ENCODE measurements at places on chromosomes 11 and 22.

DNA sequence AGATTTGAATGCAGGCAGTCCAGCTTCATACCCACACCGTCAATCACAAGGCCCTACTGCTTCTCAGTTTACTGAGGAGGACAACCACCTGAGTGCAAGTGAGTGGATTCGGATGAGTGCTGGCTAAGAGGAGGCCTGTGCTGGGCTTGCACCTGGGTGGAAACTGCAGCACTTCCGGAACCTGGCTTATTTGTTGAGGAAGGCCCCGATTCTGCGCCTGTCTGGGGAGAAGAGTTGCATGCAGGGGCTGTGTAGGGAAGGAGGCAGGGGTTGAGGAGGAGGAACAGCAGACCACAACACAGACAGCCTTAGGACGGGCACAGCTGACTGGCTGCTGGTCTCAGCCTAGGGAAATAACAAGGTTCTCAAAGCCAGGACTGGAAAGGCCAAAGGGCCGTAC is 20.8 kb downstream of the ABTB2 start:
- DNase-seq, result no peak

DNA sequence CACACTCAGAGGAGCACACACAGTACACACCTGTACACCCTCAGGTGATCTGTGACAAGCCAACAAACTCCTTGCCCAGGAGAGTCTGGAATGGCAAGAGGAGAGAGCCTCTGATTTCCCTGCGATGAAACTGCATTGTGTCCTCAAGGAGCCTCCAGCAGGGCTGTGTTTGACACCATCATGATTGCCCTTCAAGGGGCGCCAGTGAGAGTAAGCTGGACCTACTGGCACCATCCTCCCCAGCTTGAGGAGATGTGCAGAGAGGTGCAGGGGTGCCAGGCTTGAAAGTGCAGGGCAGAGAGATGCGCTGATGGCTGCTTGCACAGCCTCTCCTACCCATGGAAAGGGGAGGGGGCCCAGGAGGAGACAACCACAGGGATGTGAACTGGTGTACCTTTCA is 188.8 kb upstream of the CADM1 start:
- no peak for DNase-seq

DNA sequence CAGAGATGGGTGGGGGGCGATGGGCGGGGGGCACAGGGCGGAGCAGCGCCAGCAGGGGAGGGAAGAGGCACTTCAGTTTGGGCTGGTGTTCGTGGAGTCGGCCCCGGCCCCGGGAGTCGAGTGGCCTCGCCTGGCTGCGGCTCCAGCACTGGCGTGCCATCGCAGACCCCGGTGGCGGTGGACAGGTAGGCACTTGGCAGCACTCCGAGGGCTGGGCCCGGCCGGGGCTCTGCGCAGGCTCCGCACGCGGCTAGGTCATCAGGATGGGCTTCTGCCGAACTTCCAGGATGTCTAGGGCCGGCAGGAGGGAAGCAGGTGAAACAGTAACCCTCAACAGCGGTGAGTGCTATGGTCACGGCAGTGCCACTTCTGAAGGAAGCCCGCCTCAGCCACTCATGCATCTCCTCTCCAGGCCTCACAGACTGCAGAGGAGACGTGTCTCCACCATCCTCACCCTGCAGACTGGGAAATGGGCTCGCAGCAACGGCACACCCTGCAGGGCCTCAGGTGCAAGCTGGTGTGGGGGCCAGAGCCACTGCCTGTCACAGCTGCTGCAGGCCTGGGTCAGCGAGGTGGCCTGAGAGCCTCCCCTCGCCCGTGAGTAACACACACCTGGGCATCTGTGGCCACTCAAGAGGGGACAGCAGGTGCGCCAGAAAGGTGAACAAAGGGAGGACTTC is 33.3 kb downstream of the NUP50 start:
- DNase-seq, result no peak

- no peak for DNase-seq
Measured at GRCh38 chr22:49823289-49824045, 4.2 kb downstream of the BRD1 start.

DNA sequence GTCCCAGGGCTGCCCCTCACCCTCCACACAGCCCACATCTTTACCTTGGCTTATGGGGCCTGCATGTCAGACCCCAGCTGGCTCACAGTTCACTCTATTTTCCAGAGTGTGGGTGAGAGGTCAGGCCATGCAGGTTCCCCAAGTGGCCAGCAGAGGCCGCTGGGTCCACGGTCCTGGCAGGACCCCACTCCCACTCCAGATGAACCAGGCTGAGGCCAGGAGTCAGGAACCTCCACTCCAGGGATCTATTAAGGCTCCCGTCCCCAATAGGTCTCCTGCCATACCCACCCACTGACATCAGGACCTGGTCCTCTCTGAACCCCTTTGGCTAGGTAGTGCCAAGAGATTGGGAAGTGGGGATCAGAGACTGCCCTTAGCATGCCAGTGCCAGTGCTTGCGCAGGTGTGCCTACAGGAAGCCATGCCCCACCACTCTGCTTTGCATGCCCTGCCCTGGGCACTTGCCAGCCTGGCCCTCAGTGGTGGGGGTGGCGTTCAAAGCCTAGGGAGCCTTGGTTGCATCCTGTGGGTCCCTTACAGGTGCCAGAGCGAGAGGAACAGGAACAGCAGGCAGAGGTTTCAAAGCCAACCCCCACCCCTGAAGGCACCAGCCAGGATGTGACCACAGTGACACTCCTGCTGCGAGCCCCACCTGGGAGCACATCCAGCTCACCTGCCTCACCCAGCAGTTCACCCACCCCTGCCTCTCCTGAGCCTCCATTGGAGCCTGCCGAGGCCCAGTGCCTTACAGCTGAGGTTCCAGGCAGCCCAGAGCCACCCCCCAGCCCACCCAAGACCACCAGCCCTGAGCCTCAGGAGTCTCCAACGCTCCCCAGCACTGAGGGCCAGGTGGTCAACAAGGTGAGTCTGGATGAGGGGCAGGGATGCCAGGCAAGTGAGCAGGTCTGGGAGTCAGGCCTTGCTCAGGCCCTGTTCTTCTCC is 8.3 kb downstream of the SMTN start:
- DNase-seq, result no peak

DNA sequence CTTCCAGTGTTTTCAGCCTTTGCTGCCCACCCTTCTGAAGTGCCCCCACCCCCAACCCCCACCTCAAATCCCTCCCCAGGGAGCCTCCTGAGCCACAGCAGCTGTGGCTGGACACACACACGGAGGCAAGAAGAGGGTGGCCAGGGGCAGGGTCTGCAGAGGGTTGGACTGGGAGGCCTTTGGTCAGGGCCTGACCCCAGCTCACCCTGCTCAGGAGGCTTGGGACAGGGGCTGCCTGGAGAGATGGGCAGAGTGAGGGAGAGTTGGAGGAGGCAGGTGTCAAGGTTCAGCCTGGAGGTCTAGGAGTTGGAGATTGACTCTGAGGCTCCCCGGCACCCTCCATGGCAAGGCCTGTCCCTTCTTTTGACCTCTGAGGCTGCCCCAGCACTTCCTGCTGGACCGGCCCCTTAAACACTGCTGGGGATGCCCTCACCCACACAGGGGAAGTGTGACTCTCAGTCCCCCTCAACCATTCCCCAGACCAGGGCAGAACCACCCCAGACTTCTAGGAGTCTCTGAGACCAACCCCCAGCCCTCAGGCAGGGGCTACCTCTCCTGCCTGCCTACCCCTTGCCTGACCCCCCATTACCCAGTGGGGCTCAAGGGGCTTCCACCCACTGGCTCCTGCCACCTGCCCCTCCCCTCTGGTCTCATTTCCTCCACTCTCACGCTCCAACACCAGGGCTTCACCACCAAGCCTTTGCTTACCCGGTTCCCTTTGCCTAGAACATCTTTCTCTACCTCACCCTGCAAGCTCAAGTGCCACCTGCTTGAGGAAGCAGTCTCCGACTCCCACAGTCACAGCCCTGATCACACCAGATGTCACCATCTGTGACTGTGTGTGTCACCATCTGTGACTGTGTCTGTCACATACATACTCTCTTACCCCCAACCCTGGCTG is 8.6 kb downstream of the ARAP1 start:
- no peak for DNase-seq

DNA sequence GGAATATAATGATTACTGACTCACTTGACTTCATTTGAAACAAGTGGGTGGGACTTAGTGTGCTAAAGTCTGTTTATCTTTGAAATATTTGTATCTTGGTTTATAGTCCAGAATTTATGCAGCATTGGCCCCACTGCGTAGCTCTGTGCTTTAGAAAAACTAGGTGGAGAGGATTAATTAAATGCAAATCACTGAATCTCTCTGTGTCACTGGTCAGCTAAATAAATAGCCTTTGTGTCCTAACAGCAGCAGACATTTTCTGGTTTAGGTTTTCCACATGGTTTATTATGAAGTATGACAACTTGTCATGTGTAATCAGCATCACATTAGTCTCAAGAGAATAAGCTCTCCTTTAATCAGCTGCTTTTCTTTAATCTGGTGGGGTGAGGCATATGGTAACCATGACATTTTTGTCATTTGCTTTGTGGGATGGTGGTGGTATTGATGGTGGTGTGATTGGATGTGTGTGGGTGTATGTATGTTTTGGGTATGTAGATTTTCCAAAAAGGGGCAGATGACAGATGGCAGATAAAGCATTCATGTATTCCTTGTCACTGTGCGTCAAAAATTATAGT is 33.9 kb downstream of the BCL2L13 start:
- DNase-seq, result peak; percentile 8

DNA sequence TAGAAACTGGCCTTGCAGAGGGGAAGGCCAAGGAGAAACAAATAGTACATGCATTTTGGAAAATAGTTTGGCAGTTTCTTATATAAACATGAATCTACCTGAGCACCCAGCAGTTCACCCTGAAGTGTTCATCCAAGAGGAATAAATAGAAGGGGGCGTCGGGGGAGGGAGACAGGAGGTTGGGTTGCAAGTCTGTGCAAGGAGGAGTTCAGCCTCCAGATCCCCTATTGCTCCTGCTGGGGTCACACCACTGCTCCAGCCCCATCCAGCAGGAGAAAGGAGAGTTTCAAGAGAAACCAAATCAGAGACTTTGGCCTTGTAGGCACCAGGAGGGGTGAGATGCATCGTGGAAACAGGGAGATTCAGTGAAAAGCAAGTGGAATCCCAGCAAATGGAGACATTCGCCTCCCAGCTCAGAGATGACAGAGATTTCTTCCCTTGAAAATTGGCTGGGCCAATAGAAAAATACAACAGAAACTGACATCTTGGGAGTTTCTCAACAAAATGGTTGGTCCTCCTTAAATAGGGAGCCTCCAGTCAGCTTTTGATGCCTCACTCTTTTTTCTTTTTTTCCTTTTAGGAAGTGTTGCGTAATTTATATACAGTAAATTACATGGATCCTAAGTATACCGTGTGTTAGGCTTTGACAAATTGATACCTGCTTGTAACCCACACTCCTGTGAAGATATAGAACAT is 34.1 kb downstream of the OTOG start:
- DNase-seq, result no peak

- no peak for DNase-seq
Measured at GRCh38 chr11:123041185-123041584, 20.8 kb downstream of the HSPA8 start.

DNA sequence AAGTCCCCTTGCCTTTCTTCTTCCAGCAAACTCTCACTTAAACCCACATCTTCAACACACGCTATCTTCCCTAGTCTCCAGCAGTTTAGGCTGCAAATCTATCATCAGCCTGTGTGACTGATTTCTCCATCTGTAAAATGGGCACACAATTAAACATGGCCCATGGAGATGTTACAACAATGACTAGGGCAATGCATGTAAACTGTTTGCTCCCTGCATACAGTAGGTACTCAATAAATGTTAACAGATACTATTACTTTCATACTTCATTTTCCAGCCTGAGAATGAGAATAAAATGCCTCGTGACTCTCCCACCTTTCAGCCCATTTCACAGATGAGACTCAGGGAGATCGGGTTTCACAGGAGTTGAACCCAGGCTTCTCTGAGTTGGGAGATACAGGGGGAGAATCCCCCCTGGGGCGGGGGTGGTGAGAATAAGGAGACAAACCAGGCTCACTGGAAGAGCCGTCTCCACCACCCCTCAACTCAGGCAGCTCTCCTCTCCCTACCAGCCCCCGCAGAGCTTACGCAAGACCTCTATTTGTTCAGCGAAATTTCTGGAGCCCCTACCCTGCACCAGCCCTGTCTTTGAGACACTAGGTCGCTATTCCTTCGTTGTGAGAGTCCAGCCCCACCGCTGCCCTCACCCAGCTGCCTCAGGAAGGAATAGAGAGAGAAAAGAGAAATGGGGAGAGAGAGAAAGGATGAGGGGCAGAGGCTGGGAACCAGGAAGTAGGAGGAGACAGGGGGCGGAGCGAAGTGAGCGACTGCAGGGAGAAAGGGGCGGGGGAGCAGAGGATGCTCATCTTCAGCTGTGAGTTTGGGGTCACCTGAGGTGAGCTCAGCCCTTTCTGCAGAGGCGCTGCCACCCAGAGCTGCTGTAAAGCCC is 42.1 kb upstream of the KLHL35 start:
- peak; percentile 9 for DNase-seq

DNA sequence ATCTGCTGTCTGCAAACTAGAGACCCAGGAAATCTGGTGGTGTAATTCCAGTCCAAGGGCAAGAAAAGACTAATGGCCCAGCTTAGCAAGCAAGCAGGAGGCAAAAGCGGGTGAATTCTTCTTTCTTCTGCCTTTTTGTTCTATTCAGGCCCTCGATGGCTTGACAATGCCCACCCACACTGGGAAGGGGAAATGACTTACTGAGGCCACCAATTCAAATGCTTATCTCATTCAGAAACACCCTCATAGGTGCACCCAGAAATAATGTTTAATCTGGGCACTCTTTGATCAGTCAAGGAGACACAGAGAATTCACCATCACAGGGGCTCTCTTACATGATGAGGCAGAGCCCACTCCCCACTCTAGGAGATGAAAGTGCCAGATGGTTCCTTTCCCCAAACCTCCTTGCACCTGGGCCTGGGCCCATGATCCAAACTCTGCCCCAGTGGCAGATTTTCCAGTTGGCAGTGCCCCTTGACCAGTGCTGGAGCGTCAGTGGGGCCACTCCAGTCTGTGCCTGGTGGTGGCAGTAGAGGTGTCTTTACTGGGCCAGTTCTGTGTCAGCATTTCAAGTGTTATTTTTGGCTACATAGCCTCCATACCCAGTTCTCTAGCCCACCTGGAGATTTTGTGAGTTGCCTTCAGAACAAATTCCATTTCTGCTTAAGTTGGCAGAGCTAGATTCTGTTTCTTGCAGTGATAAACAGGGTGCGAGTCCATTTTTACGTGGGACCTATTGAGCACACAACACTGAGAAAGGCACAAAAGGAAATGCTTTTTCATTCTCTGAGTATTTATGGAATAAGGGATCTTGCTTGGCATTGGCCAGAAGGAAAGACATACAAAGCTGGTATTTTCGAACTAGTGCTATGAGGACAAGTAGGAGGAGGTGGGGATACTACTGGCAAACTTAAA is 7.5 kb downstream of the ELMOD1 start:
- no peak for DNase-seq

Measured in stimulated activated CD4-positive, alpha-beta T cell treated with anti-CD3 and anti-CD28 coated beads, TNF-alpha, amount 100 ng/mL, for 24 hours (primary cell).